ENCODE measurements at places on chromosomes 6 and 20.

GRCh38 chr6:90397929-90398674 lies 101.5 kb upstream of the BACH2 start:
- no peak for DNase-seq

GRCh38 chr20:63342561-63343459 lies 18.3 kb downstream of the CHRNA4 start:
- no peak for DNase-seq

DNA sequence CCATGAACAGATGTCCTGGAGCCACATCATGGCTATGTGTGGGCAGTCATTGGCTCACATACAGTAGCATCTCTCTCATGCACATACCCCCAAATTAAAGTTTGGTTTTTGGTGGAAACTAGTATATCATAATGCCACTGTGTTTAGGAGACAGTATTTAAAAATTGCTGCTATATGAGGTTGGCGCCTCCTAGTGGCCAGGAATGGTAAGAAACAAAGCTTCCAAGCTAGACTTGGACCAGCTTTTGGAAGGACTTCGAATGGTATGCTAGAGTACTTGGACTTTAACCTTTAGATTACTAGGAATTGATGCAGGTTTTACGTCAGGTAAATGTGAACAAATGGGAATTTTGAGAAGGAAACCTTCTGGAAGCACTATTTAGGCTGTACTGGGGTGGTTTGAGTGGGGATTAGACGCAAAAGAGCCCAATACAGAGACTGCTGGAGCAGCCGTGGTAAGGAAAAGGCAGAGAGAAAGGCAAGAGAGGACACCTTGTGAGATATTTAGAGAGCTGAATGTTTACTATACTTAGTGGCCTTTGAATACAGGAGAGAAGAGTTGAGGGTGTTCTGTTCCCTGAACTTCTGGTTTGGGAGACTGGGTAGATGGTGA lies 23.8 kb downstream of the PRSS35 start:
- DNase-seq, result peak; percentile 15

- DNase-seq, result no peak
These were observed 5.5 kb downstream of the HTR1B start for GRCh38 chr6:77457720-77458349.

DNA sequence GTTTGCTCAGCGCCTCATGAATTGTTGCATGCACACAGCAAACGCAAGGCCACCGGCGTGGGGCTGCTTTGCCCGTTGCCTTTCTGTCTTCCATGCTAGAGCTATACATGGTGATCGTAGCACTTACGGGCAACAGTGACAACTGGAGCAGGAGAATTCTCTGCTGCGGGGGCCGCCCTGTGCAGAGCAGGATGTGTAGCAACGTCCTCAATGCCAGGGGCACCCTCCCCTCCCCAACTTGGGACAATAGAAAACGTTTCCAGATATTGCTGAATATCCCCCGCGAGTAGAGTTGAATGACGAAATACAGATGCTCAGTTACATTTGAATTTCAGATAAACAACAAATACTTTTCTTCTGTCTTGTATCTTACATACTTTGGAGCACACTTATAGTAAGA lies 198.7 kb downstream of the TFAP2C start:
- DNase-seq, result no peak

GRCh38 chr20:16694161-16694560 lies 35.7 kb upstream of the SNRPB2 start:
- DNase-seq, result no peak

- DNase-seq, result peak; percentile 28
These were observed 174.1 kb downstream of the BMP7 start for GRCh38 chr20:57092112-57092899.

DNA sequence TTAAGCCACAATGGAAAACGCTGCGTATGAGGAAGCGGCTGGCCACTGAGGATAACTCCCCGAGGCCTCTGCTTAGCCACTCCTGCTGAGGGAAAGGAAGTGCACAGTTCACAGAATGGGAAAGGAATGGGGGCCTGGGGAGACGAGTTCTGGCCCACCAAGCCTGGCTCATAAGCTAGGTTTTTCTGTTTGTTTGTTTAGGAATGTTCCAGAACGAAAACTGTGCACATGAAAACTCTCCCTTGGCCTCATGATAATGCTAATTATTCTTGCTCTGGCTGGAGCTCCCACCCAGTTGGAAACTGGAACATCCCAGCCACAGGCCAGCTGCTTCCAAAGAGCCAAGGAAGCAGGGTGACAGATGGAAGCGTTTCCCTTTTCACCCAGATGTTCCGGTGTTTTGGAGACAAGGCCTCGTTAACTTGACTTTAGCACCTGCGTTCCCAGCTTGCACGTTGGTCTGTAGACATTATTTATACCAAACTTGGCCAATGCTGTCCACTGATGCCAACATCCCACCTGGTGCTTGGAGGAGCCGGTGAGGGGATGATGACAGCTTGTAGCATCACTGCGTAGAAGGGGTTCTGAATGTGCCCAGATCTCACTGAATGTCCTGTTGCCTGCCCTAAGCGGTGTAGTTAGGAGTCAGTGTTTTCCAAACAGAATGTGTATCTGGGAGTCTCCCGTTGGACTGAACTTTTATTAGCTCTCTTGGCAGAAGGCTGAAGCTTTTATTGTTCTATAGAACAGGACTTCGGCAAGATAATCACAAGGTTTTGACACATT lies 34.5 kb downstream of the APCDD1L start:
- no peak for DNase-seq

DNA sequence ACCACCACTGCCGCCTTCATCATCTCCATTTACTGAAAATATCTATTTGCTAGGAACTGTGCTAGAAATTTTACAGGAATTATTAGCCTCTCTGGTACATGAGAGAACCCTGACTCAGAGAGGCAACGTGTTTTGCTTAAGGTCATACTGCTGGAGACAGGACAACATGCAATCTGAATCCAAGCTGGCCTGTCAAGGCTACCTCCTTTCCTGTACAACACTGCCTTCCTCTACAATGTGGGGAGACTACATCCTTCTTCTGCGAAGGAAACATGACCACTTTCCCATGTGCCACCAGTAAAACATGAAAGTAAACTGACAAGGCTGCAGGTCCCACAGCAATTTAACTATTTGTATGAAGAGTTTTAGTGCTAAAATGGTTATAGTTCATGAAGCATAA lies 200.9 kb downstream of the BACH2 start:
- no peak for DNase-seq

DNA sequence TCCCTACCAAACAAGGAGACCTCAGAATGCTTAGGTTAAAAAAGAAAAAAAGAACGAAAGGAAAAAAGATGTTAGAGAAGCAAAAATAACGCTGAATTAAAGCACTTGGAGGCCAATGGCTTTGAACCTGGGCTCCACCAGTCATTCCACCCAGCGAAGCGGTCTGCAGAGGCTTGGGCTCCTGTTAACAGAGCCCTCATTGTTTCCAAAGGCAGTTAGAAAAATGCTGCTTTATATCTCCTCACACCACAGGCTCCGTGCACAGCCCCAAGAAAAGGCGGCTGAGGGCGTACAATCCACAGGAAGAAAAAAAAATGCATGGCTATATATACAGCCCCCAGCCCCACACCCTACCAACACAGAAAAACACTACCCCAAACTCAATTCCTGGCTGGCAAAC lies 255.9 kb downstream of the FOXC1 start:
- no peak for DNase-seq

- no peak for DNase-seq
These were observed 48.6 kb upstream of the DST start for GRCh38 chr6:56691286-56691595.

DNA sequence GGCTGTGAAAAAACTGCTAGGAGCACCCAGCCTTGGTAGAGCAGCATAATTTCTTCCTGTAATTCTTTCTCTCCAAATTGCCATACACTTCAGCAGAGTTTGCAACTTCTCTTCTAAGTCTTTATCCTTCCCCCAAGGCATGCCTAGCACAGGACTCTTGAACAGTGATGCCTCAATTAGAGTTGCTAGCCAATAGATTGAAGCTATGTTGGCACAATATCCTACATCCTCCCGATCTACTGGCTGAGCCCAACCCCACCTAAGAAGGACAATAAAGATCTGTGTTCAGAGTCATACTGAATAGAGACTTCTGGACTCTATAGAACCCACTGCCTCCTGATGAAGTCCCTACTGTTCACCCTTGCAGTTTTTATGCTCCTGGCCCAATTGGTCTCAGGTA lies at the start of gene DEFB126:
TSS of gene DEFB126 (plus strand) at position 301 of the 400 bp plus-strand sequence. CDS start at position 340, 39 bp downstream.
- DNase-seq, result no peak

GRCh38 chr20:25418776-25419175 lies 11.3 kb downstream of the GINS1 start:
- DNase-seq, result no peak

DNA sequence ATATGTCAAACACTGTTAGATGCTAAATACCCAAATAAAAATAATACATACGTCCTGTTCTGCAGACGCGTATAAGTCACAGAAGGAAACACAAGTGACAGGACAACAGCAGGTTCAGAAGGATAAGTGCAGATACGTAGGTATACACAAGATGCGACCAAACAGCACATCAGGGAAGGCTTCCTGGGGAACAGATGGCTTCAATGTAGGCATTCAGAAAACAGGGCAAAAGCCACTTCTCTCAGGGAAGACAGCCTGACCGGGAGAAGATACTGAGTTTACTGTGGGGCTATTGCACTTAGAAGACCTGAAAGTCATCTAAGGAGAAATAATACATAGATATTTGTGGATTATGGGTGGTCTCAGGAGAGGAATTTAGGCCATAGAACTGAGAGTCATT lies 1.9 kb downstream of the HLA-DPA1 start:
- DNase-seq, result no peak

GRCh38 chr6:157492741-157493140 lies 111.8 kb downstream of the ZDHHC14 start:
- no peak for DNase-seq

DNA sequence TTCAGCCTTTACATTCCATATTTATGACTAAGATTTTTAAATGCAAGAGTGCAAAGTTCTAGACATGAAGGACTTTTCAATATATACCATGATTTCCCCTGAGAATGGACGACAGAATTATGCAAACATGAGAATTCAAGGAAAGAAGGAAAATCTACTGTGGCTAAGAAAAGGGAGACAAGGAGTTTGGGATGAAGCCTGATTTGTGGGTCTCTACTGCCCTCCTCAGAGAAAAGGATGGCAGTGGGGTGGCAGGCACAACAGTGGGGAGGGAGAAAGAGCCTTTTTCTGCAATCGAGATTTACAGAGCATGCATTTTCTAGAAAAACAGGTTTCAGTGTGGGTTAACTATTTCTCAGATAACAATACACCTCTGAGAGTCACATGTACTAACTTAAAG lies 466.9 kb upstream of the NRSN1 start:
- peak; percentile 42 for DNase-seq

- DNase-seq, result no peak
These were observed 50.2 kb upstream of the REV3L start for GRCh38 chr6:111533087-111533784.

- DNase-seq, result no peak
These were observed 28.1 kb downstream of the HM13 start for GRCh38 chr20:31542201-31542842.

DNA sequence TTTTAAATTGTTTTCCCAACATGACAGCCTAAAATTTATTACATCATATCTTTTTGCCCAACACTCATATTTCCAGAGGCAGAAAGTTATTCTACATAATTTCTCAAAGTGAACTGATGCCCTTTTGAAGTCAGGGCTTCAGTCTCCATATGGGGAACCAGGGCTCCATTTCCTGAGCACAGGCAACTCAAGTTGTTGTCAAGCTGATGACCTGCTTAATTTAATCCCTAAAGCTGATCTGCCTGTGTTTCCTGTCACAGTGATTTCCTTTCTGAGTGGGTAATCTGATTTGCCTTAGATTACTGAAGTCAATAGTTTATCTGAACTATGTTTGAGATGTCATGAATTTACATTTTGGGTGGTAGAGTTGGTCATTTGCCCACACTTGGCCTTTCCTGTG lies 932.1 kb upstream of the MANEA start:
- no peak for DNase-seq

- no peak for DNase-seq
These were observed 313.1 kb upstream of the SUPT3H start for GRCh38 chr6:45690846-45691245.

GRCh38 chr6:170130201-170130621 lies 160.7 kb downstream of the DLL1 start:
- DNase-seq, result no peak

DNA sequence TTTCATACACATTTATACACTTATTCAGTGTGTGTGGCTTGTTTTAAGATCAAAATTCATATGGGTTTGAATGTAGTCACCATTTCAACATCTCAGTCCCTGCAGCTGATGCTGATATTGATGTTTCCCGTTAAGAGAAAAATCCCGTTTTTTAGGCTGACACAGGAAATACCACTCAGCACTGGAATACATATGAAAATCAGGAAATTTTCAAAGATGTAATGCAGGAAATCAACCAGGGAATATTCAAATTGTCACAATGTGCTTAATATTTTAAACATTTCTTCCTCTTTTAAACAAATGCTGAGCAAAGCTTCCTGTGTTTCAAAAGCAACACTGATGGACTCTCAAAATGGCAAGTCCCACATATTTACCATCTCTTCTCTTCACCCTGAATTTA lies 94.5 kb upstream of the MARCKS start:
- DNase-seq, result no peak
